ENCODE measurements at places on chromosomes 3 and 15.

DNA sequence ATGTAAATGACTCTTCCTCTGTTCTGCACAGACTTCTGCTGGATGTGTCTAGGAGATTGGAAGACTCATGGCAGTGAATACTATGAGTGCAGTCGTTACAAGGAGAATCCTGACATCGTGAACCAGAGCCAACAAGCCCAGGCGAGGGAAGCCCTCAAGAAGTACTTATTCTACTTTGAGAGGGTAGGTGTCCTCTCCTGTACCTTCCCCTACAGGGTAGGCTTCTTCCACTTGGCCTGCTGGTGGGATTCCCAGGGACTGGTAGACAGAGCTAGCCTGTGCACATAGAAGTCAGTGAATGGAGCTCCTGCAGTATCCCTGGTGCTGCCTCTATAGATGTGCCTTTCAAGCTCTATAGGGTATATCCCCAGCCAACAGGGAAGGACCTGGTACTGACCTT lies 10.6 kb upstream of the P4HTM start:
- no peak for DNase-seq

GRCh38 chr15:66219339-66219738 lies 34.2 kb downstream of the MEGF11 start:
- no peak for DNase-seq

- DNase-seq: no peak
Observed at GRCh38 chr3:6717026-6717943, 143.6 kb upstream of the GRM7 start.

- DNase-seq: no peak
Observed at GRCh38 chr3:186032321-186032720, 76.6 kb downstream of the ETV5 start.

DNA sequence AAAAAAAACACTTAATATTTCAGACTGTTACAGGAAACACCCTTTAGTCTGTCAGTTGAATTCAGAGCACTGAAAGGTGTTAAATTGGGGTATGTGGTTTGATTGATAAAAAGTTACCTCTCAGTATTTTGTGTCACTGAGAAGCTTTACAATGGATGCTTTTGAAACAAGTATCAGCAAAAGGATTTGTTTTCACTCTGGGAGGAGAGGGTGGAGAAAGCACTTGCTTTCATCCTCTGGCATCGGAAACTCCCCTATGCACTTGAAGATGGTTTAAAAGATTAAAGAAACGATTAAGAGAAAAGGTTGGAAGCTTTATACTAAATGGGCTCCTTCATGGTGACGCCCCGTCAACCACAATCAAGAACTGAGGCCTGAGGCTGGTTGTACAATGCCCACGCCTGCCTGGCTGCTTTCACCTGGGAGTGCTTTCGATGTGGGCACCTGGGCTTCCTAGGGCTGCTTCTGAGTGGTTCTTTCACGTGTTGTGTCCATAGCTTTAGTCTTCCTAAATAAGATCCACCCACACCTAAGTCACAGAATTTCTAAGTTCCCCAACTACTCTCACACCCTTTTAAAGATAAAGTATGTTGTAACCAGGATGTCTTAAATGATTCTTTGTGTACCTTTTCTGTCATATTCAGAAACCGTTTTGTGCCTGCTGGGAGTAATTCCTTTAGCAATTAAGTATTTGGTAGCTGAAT lies 17.9 kb downstream of the TMEM43 start:
- DNase-seq: no peak

DNA sequence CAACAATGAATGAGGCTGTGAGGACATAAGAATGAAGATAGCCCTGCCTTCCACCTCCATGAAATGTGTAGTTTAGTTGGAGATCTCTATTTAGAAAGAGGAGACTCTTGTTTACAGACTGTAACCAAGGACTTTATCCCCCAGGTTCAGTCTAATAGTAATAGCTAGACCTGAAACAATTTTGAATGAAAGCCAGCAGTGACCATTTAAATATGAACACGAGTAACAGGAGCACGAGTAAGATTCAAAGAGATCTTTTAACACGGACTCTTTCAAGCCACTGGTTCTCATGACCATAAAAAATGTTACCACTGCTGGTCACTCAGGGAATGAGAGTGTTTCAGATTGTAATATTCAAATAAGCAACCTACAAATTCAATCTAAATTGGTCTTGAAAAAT lies 123.1 kb downstream of the FMN1 start:
- DNase-seq: no peak

DNA sequence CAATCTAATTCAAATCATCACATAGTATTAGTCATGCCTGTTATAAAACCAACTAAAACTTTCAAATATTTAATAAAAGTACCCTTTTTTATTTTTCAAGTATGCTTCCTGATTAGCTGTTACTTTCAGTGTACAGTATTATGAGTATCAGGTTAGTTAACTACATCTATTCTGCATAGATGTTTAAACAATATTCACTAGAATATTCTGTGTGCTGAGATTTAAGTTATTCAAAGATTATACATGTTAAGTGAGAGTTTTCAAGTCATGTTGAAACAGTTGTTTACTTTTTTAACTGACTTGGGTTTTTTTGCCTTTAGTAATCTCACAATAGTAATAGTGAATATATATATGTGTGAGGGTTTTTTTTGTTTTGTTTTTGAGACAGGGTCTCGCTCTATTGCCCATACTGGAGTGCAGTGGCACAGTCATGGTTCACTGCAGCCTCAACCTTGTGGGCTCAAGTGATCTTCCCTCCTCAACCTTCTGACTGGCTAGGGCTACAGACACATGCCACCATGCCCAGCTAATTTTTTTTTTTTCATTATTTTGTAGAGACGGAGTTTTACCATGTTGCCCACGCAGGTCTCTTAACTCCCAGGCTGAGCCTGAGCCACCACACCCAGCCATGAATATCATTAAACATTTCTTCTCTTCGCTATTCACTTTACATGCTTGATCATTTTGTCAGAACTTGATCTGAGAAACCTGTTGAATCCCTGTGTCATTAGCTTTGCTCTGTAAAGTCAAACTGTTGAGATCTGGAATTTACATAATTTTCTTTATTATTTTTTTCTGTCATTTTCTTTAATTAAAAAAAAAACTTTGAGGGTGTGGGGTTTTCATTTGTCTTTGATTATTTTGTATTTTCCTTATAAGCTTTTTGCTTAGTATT lies 286.2 kb upstream of the UBE2E1 start:
- DNase-seq: no peak

GRCh38 chr15:51191766-51192165 lies 97.1 kb upstream of the TNFAIP8L3 start:
- no peak for DNase-seq

- DNase-seq: no peak
Observed at GRCh38 chr3:116741467-116741866, 31.9 kb downstream of the TUSC7 start.

DNA sequence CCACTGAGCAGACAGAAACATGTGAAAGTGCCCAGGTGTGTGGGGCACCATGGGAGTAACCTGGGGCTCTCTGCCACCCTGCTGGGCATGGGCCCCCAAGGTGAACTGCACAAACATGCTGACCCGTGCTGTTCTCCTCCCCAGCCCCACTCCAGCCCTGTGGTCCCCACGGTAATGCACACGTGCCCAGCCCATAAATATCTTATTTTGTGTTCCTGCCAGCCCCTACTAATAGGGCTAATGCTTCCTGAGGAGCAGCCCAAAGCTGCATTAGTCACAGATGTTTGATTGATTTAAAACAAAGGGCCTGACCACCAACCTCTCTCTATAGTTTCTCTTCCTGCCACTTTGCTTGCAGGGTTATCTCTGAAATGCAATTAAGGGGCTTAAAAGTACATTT lies 95.4 kb downstream of the ABHD5 start:
- no peak for DNase-seq

DNA sequence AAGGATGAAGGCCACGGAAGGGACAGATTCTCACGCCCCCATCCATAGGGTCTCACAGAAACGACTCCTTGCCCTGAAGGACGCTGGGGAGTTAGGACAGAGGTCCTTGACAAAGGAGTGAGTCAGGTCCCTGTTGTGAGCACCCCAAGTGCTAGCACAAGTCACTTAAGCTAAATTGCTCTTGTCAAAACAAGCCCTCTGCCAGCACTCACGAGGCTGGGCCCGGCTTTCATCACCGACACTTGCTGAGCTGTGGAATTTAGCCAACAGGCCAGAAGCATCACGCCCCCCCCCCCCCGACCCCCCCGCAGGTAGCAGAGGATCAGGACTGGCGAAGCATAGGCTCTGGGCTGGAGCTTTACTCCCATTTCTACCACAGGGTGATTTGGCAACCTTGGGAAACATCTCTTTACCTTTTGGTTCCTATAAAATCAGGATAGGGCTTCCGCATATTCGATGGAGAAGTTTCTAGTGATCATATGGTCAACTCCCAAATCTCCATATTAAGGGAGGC lies 75.4 kb downstream of the ADCY5 start:
- DNase-seq: no peak

DNA sequence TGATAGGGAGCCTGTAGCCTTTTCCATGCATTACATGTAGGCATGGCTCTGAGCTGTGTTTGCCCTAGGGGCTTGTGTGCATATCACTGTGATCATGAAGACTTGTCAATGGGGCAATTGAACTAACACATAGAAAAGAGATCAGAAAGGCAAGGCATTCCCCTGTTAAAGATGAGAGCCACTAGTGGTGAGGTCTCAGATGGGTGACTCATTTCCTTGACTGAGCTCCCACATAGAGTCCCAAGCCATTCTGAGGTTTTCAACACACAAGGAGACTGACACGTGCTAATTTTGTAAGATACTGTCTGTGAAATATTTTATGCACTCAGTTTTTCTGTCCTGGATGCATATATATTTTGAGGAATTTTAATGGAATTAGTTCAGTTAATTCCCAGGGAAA lies 53.8 kb downstream of the SAMMSON start:
- no peak for DNase-seq

- DNase-seq: no peak
Observed at GRCh38 chr3:55180936-55181535, 253.2 kb upstream of the LRTM1 start.

- DNase-seq: no peak
Observed at GRCh38 chr3:135368316-135368715, 573.3 kb downstream of the EPHB1 start.

DNA sequence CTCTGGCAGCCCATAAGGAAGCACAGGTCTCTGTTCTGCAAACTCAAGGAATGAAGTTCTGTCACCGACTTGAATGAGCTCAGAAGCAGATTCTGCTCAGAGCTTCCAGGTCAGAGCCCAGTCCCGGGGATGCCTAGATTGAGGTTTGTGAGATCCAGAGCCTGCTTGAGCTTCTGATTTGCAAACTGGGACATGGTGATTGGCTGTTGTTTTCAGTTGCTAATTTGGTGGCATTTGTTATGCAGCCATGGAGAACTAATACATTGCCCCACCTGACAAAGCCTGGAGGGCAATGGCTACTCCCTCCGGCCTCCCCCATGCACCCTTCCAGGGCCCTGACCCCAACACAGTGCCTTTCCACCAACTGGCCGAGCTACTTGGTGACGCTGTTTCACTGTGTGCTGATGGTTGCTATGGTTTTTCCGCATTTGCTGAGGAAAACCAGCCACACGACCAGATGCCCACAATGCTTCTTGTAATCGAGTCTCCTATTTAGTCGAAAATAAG lies 379.5 kb upstream of the ATP10A start:
- DNase-seq: no peak

GRCh38 chr3:126268866-126269265 lies 88.3 kb downstream of the KLF15 start:
- no peak for DNase-seq

DNA sequence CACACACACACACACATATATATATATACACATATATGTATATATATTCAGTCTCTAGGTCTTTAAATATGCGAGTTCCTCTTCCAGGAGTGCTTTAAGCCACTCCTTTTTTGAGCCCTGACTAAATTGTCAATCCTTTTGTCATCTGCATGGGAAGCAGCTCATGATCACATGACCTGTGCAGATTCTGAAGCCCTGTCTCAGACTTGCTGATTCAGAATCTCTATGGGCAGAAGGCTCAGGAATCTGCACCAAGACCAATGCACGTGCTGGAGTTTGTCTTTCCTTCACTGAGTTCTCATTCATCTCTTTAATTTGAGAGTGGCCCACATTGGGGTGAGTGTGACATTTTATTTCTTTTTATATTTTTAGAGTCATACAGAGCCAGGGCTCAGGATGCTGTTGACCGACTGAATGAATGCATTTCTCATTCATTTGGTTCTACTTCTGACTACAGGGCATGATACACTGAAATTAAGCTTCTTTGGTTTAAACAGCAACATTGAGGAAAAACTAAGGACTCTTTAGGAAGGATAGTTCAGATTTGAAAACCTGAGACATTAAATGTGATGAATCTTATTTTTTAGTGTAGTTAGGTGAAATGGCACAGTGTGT lies 307.5 kb downstream of the EDEM1 start:
- no peak for DNase-seq

DNA sequence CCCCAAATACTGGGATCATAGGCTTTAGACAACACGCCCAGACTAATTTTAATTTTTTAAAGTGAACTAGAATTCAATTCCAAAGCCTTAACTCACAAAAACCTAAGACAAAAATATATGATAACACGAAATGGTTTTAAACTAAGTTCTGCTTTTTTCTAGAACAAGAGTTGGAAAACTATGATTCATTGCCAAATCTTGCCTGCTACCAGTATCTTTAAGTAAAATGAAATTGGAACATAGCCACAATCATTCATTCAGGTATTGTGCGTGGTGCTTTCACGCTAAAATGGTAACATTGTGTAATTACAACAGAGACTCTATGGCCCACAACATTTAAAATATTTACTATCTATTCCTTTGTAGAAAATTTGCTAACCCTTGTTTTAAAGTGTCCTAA lies 488.0 kb upstream of the ZNF385D start:
- DNase-seq: no peak
